GM23248 (cell line): ENCODE measurements at places on chromosomes 12 and 14. TPM values are rescaled to one million over a fixed set of nuclear protein-coding genes. Genes with fewer than 3 reads are reported as not detected.

Gene RNASE4
- polyA plus RNA-seq, result 24.4 and 37.9 TPM in 2 replicates

Gene SELPLG
- 6.2 and 6.7 TPM in 2 replicates for polyA plus RNA-seq

Gene ALDH1L2
- polyA plus RNA-seq, result 62.3 and 65.0 TPM in 2 replicates

Gene ARG2
- polyA plus RNA-seq, result 5.6 and 5.8 TPM in 2 replicates

Gene LBHD2
- polyA plus RNA-seq, result not detected in 2 replicates

Gene KLHL33
- 0.05 TPM in 1 of 2 replicates, not detected in the other for polyA plus RNA-seq

Gene LAG3
- 0.29 TPM in 1 of 2 replicates, not detected in the other for polyA plus RNA-seq

Gene GARIN6
- not detected in 2 replicates for polyA plus RNA-seq

Gene TGM1
- 0.34 TPM in 1 of 2 replicates, not detected in the other for polyA plus RNA-seq

Gene CELA1
- polyA plus RNA-seq, result not detected in 2 replicates

Gene CLEC1A
- not detected in 2 replicates for polyA plus RNA-seq

Gene SLC22A17
- 16.5 and 20.4 TPM in 2 replicates for polyA plus RNA-seq

Gene VSIG10
- polyA plus RNA-seq, result 8.5 and 11.5 TPM in 2 replicates

Gene ANKRD52
- 61.5 and 61.7 TPM in 2 replicates for polyA plus RNA-seq

Gene BDKRB2
- 12.4 and 13.3 TPM in 2 replicates for polyA plus RNA-seq

Gene ITGB7
- 0.84 and 1.2 TPM in 2 replicates for polyA plus RNA-seq

Gene GPATCH2L
- polyA plus RNA-seq, result 13.6 and 13.7 TPM in 2 replicates

Gene SERPINA3
- polyA plus RNA-seq, result 0.75 and 0.85 TPM in 2 replicates

Gene SMARCC2
- 64.3 and 66.9 TPM in 2 replicates for polyA plus RNA-seq

Gene GLT8D2
- polyA plus RNA-seq, result 94.5 and 99.2 TPM in 2 replicates

Gene DHRS2
- not detected in 2 replicates for polyA plus RNA-seq

Gene HOTAIR
- polyA plus RNA-seq, result not detected in 2 replicates

Gene RIPK3
- 5.1 and 5.3 TPM in 2 replicates for polyA plus RNA-seq

Gene MRPL51
- 286 and 301 TPM in 2 replicates for polyA plus RNA-seq

Gene HCAR1
- not detected in 2 replicates for polyA plus RNA-seq

Gene NANOG
- polyA plus RNA-seq, result 0.13 TPM in 1 of 2 replicates, not detected in the other
